ENCODE measurements at places on chromosomes 11 and 22. TPM values are rescaled to one million over a fixed set of nuclear protein-coding genes. Genes with fewer than 3 reads are reported as not detected.

The HBG2 gene
- 5,270 TPM for total RNA-seq

The SMTNL1 gene
- total RNA-seq: 0.05 TPM

The IL17REL gene
- total RNA-seq: 5.9 TPM

The MAP6 gene
- 1.3 TPM for total RNA-seq

The ESAM gene
- total RNA-seq: 3.6 TPM

The SYT7 gene
- total RNA-seq: 0.14 TPM

- no peak for DNase-seq
These were observed 187.3 kb upstream of the B3GAT1 start for GRCh38 chr11:134599299-134599771.

DNA sequence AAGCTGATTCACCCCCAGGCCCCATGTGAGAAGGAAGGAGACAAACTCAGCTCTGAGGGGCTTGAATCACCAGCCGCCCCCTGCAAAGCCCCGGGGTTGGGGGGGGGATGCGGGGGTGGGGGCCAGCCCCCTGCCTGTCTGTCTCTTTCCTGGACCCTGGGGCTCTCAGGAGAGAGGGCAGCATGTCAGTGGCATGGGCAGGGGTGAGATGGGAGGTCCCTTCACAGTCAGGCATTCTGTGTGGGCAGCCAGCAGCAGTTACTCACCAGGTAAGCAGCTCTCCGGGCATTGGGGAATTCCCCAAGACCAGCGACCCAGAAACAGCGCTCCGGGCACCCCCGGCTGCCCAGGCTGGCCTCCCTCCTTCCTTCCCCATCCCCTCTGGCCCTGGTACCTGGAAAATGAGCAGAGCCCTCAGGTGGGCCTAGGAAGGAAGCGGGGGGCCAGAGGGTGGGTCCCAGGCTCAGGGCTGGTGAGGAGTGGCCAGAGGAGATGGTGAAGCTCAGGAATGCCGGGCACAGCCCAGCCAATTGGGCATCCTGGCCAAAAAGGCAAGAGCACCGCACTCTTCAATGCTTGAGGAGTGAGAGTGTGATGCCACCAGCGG lies 4.2 kb upstream of the LIF start:
- no peak for DNase-seq

DNA sequence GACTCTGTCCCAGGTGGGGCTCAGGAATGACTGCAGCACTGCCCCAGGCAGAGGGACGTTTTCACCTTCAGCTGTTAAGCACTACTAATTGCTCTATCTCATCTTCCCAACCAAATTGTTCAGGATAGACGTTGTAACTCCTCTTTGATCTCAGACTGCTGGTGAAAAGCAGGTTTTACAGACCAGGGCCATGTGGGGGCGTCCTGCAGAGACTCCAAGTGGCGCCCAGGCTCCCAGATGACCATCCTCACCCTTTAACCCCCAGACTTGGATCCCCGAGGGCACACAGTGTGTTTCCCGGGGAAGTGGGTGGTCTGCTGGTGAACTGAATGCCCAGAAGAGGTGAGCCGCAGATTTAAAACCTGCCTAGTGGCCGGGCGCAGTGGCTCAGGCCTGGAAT lies 23.9 kb downstream of the FADD start:
- no peak for DNase-seq

DNA sequence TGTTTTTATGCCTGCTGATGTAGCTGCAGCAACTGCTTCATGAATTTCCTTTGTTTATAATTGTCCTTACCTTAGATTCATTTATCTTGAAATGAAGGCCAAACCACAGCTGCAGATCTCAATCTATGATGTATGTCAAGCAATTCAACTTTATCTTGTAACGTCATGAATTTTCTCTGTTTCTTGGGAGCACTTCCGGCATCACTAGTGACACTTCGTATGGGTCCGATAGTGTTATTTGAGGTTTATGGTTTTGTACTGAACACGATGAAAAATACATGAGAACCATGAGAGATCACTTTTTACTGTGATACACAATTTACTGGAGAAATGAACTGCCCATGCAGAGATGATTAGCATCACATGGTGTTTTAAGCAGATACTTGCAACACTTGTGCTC lies 98.5 kb downstream of the CSTPP1 start:
- DNase-seq: no peak

DNA sequence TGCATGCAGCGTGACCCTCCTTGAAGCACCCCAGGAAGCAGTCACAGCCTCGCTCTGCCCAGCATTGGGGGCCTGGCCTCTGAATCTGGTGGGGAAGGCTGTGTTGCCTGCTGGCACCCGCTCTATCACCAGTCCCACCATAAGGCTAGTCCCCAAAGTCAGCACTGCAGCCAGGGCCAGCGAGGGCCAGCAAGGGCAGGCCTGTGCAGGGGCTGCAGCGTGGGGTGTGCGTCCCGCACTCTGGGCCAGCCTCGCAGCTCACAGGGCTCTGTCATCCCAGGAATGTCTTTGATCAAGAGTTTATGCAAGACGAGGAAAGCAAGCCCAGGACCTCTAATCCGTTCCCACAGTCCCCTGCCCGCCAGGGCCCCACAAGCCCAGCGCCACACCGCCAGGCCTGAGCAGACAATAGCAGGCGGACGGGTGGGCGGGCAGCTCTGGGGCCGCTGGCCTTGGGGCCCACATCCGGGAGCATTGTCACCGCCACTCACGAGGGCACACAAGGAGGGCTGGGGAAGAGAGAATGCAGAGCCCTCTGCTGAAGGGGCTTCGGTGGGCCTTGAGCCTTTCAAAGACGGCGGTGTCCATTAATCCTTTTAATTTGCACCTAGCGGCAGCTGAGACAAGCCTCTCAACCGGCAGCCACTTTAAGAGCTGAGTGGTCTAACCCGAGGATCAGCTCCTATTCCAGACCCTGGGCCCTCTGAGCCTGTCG lies 17.1 kb downstream of the LTO1 start:
- DNase-seq: no peak

- DNase-seq: no peak
These were observed 14.4 kb upstream of the CDC42EP1 start for GRCh38 chr22:37545703-37546436.

DNA sequence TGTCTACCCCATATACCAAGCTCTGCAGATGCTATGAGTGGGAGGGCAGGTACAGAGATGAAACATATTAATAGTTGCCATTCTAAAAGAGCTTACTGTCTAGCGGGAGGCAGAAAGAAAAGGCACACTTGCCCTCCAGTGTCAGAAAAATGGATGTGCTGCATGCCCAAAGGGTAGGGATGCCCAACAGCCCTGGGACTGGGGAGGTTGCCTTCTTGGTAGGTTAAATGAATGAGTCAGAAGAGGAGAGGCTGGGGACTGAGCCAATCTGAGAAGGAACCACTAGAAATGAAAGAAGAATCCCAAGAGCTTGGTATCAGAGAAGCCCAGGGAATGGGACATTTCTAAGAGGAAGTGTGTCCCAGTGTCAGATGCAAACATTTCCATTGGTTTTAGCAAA lies 1.2 kb downstream of the BIRC3 start:
- DNase-seq: peak; percentile 41

DNA sequence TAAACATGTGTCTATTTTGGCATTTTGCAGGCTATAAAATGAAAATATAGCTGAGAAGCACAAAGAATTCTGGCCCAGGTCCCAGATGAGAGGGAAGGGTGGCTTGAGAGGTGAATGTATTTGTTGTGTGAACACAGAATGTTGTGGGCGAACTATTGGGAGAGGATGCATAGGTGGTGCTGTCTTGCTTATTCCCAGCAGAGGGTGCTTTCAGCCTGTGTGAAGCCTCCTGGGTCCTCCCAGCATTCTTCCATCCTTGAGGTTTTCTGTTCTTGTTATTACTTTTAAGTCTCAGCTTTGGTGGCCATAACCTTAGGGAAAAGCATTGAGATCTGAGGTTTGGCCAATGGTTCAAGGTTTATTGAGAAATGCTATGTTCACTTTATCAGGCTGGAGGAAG lies 108.7 kb upstream of the SNX19 start:
- no peak for DNase-seq

DNA sequence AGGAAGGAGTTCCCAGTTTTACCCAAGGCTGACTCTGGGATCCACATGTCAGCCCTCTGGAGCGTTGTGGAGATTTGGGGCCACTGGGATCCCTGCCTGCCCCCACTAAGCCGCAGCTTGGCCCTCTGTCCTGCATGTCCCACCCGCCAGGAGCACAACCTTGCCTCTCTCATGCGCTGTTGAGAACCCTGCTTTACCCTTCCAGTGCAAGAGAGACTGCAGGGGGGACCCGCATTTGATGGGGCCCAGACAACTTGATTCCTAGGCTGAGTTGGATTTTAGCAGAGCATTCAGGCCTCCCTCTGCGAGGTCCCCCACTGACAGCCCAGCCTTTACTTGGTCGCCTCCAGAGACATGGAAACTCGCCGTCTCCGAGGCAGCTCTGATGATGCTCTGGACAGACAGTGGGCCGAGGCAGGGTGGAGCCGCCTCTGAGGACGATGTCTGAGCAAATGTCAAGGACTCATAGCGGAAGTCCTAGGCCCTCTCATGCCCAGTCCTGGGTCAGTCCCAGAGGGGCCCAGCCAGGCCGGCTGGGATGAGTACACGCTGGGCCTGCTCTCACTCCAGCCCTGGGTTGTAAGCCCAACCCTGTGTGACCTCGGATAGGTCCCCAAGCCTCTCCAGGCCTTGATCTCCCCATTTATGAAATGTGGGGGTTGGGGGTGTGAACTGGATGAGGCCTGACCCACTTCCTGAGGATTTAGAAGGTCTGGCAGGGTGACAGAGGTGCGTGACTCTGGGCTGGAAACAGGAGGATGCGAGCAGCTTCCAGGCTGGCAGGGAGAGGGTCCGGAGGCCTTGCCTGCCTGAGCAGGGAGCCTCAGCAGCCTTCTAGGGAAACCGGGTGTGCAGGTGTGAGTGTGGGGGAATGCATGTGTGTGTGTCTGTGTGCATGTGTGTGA lies 630 bp downstream of the CD5 start:
- no peak for DNase-seq

DNA sequence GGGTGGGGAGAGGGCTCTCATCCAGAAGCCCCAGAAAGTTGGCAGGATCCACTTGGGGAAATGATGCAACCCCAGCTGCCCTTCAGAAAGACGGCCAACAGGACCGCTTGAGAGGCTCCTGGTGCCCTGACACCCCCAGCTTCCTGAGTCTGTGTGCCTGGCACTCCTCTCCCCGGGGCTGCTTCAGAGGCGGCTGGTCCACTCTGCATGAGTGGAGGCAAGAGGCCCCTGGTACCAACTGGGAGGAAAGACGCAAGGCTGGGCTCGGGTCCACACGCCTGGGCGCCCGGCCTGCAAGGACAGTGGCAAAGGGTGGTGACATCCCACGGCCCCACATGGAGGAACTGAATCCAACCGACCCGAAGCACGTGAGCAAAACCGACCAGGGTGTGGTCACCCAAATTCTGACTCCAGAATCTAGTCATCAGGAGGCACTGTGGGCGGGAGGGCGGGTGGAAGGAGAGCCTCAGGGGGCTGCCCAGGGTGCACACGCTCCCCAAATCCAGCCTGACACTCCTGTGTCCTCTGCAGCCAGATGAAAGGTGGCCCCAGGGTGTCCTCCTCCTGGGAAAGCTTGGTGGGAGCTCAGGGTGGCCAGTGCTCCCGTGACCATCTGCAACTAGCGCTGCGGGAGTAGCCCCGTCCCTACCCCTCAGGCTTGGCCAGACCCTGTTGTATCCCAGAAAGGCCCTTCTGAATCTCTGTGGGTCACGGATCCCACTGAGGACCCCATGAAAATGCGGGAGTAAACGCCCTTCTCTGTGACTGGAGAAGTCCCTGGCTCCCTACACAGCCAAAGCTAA lies 3.7 kb downstream of the RNH1 start:
- DNase-seq: peak; percentile 12

GRCh38 chr11:109123816-109124787 lies 297.9 kb upstream of the C11orf87 start:
- DNase-seq: no peak

GRCh38 chr22:17969701-17970113 lies 54.7 kb downstream of the MICAL3 start:
- no peak for DNase-seq

- DNase-seq: no peak
These were observed 56.2 kb downstream of the PANX1 start for GRCh38 chr11:94184846-94185245.

DNA sequence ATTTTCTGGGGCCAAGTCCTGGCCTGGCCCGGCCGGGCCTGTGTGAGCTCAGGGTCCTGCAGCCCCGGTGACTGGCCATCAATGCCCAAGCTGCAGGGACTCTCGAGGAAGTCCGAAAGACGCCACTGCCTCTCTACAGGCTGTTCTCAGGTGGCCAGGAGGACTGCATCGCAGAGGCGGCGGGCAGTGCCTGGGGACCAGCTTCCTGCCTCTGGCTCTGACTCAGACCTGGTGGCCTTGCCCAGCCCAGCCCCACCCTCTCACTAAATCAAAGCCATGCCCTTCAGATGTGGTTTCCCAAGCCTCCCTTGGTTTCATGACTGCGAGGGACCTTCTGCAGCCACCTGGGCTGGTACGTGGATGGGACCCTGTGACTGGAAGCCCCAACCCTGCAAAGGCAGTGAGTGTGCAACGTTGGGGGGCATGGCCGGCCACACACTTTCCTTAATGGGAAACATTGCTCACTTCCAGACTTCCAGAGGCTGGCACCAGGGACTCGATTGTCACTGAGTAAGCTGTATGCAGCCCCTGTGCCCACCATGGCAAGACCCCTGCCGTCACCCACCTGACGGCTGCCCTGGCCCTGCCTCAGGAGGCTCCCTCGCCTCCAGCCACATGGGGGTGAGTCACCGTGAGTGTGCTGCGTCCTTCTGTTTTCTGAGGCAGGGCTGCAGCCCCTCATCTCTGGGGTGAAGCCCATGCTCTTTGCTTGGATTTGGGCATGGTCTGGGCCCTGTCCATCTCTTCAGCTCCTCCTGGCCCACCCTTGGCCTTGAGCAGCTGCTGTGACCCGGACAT lies 6.0 kb upstream of the FGF3 start:
- no peak for DNase-seq

- DNase-seq: no peak
These were observed 14.3 kb upstream of the TOLLIP start for GRCh38 chr11:1323774-1324173.

- DNase-seq: no peak
These were observed 1.2 kb upstream of the TNFRSF13C start for GRCh38 chr22:41927813-41928212.

DNA sequence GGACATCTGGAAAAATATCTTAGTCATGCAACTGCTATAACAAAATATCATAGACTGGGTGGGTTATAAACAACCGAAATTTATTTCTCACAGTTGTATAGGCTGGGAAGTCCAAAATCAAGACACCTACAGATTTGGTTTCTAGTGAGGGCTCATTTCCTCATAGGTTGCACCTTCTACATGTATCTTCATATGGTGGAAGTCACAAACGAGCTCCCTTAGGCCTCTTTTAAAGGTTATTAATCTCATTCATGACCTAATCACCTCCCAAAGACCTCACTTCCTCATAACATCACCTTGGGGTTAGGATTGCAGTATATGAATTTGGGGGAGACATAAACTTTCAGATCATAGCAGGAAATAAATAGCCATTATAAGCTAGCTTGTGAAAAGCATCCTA lies 85.2 kb downstream of the INTS4 start:
- no peak for DNase-seq
